Panc1 (cell line): ENCODE measurements at places on chromosomes 12 and 14.

DNA sequence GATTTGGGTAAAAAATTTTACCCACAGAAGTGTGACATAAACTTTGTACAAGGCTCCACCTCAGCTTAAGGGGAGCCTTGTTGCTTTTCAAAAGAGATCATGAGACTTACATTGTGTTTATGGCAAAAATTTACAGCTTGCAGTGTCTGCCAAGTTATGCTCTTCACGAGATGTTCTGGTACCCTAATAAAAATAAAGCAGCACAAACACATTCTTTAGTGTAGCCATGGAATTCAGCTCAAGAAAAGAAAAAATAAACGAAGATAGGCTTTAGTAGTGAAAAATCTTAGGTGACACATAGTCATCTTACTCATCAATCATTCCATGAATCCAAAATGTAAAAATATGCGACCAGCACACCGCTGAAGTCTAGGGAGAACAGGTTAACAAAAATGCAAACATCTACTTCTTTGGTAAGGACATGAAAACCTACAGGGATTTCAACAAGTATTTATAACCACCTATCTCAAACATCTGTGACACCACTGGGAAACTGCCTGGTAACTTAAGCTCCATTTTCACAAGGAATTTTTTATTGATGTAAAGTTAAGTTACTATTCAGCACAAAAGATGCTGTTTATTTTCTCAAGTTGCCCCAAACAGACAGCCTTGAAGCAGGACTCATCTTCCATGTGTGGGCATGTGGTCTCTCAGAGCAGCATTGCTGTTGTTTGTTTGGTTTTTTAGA, 32.9 kb downstream of the DMAC2L start:
- no peak for DNase-seq

DNA sequence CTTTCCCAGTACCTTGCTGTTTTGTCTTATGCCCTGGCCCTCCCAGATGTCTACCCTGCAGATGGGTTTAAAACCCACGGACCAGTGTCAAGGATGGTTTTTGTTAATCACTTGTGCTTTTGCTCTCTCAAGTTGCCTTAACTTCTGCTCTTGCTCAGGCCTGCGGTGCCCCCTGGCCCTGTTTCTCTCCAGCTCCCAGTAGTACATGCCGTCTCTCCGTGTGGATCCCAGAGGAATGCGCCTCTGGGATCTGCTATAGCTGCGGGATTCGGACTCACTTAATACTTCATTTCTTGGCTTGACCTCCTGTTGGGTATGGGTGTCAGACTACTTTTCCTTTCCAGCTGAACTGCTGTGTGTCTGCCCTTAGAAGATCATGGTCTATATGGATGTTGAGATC, 14.5 kb downstream of the PLEKHG3 start:
- no peak for DNase-seq

- no peak for DNase-seq
Measured at GRCh38 chr12:127925971-127926370, 341.0 kb upstream of the TMEM132C start.

- DNase-seq, result no peak
Measured at GRCh38 chr14:95644981-95645380, 41.2 kb upstream of the TCL1B start.

GRCh38 chr14:93765155-93765554, 23.1 kb downstream of the PRIMA1 start:
- no peak for DNase-seq

DNA sequence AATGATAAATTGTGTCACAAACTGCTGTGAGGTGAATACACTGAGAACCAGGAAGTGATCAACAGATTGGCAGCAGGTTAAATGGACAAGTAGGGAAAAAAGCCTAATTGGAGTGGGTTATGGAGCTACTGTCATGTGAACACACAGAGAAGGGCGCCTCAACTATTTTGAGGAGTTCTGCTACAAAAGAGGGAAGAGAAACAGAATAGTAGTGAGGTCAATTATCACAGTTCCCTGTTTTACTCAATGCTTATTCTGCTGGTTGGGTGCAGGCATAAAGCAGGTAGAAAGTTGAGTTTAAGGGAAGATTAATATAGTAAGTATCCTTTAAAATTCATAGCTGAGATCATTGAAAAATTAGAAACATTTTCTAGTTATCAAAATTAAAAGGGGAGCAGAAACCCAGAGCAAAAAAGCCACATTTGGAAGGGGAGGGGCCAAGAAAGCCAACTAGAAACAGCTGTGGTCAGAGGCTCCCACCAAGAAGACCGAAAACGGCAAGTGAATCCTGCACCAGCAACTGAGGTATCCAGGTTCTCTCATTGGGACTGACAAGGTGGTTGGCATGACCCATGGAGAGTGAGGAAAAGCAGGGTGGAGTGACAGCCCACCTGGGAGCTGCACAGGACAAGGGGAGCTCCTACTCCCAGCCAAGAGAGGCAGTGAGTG, 105.7 kb downstream of the ZC3H14 start:
- DNase-seq, result no peak

GRCh38 chr14:63788011-63788933, 60.4 kb upstream of the SGPP1 start:
- no peak for DNase-seq

- no peak for DNase-seq
Measured at GRCh38 chr12:89927226-89927698, 218.6 kb upstream of the ATP2B1 start.

DNA sequence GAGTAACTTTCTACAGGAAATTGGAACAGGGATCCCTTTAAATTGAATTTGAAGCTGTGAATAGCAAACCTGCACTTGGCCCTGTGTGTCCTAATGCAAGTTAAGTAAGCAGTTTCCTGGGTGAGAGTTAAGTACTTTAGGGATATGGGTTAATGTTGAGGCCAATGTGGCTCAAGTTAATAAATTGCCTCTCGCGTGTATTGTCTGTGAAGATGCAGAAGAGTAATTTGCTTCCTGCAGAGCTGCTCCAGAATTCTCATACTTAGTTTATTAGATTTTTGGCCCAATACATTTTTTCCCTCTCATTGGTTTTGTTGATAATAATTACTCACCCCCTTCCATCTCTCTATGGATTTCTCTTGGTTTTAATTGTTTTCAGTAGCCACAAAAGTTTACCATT, 86.5 kb downstream of the SLC25A47 start:
- DNase-seq, result no peak

- DNase-seq, result no peak
Measured at GRCh38 chr14:48967419-48967818, 618.8 kb downstream of the RPS29 start.

- DNase-seq, result no peak
Measured at GRCh38 chr14:82500222-82500621, 966.6 kb upstream of the SEL1L start.

DNA sequence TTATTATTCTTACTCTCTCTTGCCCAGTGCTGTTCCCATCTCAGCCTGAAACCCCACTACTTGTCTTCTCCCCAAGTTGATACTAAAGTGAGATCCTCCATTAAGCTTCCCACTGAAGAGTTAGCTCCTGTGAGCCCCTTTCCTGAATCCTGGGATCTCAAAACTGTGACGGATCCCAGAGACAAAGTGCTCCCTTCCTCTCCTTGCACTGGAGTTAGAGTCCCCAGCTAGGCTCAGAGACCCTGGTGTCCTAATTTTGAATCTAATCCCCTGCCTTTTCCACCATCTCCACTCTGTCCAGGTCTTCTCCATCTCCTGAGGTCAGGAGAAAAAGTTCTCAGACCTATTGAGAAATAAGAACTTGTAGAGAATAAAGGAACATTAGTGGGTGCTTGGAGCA, 17.6 kb upstream of the TBX3 start:
- no peak for DNase-seq

- no peak for DNase-seq
Measured at GRCh38 chr12:5512601-5512970, 80.7 kb downstream of the NTF3 start.

DNA sequence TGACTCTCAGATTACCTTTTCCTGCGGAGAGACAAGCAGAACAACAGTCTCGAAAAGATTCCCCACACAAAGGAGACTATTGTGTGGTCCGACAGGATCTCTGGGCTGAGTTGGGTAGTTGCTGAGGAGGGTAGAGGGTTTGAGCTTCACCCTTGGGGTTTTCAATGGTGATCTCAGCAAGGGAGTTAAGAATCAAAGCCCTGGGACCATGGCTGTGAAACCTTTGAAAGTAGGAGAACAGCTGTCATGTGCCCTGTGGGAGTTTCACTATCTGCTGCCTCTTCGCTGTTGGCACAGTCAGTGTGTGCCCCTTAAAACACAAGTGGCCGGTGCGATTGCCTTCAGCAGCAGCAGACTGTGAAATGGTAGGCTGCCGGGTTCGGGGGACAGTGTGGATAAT, 14.2 kb upstream of the PLEK2 start:
- no peak for DNase-seq

DNA sequence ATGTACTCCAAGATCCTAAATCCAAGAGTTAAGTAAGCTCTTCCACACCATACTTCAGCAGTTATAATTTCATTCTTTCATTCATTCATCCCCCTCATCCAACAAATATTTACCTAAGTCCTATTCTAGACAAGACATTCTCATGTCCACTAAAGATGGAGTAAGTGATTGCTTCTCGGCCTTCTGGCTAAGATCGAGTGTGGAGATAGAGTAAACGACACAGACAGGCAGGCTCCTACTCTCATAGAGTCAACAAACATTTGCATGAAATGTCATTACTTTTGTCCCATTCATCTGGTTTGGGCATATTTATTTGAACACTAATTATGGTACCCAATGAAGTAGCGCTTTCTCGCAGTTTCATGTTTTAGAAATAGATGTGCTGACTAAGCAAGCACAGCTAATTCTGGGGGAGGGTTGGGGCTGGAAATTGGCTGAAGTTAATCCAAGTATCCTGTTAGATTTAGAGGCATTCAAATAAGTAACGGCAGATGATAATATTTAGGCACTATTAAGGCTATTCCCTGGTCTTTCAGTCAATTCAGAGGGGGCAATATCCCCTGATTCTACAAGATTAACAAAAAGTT, 176.5 kb downstream of the CEP128 start:
- DNase-seq, result no peak

GRCh38 chr14:71414631-71415403, 507.6 kb downstream of the PCNX1 start:
- no peak for DNase-seq

- no peak for DNase-seq
Measured at GRCh38 chr12:104462931-104463339, 6.2 kb downstream of the CHST11 start.

GRCh38 chr12:89863493-89863938, 154.9 kb upstream of the ATP2B1 start:
- no peak for DNase-seq

DNA sequence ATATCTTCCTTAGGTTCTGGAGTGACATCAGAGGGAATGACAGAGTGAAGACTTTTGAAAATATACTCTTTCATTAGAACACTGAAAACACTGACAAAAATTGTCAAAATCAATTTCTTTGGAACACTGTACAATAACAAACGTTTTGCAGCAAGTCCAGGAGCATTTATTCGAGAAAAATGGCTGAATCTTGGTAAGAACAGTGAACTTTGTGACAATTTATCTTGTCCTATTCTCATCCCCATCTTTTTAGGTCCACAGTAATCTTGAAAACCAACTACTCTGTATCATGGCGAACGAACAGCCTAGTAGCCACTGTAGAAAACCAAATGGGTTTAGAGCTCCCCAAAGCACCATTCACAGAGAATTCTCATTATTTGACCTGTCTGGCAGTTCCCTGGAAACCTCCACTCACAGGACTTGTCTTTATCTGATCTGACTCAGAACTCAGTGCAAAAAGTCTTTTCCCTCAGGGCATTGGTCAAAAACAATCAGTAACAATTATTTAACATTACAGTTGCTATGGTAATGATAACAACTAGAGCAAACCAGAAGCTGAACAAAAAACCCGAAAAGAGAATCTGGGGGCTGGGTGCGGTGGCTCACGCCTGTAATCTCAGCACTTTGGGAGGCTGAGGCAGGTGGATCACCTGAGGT, 20.3 kb upstream of the PPP2R5E start:
- DNase-seq, result no peak
